ENCODE measurements at places on chromosomes 11 and 22.

- no peak for DNase-seq
Observed at GRCh38 chr11:96158126-96158525, 184.9 kb downstream of the MAML2 start.

GRCh38 chr22:37379085-37379484, 48.2 kb downstream of the ELFN2 start:
- DNase-seq = no peak

DNA sequence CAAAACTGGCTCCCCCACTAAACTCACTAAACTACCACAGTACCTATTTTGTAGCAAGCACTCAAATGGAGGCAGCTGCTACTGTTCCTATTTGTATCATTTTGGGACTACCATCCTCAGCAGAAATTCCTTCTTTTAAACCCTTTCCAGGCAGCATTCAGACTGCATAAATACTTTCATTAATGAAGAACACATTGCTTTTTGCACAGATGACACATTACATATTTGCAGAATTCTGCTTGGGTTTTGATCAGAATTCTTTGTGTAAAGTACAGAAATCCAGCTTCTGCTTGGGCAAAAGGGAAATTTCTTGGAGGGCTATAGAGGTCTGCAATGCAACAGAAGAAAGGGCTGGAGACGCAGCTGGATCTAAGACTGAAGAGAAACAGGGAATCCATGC, 24.2 kb downstream of the RBX1 start:
- no peak for DNase-seq

GRCh38 chr11:130945896-130946295, 29.6 kb upstream of the SNX19 start:
- DNase-seq = peak; percentile 1

GRCh38 chr11:72238492-72239312, 5.3 kb downstream of the PHOX2A start:
- no peak for DNase-seq

DNA sequence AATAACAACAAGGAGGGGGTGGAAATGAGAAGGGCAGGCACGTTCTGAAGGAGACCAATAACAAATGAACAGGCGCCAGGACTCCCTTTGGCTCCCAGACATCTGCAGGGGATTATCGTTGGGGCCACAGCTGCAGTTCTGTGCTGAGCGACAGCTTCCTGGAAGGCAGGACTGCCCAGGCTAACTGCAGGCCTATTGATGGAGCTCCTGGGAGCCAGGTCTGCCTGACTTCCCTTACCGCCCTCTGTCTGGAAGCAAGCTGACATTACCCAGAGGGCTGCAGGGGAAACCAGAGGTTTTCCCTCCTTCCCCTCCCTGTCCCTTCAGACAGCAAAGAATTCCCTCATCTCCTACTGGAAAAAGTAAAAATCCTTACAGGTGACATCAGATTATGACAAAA, 5.0 kb downstream of the DRD2 start:
- DNase-seq = no peak

GRCh38 chr11:106281455-106282173, 204.2 kb downstream of the AASDHPPT start:
- DNase-seq = no peak

- no peak for DNase-seq
Observed at GRCh38 chr11:71992136-71992730, 6.5 kb upstream of the IL18BP start.

DNA sequence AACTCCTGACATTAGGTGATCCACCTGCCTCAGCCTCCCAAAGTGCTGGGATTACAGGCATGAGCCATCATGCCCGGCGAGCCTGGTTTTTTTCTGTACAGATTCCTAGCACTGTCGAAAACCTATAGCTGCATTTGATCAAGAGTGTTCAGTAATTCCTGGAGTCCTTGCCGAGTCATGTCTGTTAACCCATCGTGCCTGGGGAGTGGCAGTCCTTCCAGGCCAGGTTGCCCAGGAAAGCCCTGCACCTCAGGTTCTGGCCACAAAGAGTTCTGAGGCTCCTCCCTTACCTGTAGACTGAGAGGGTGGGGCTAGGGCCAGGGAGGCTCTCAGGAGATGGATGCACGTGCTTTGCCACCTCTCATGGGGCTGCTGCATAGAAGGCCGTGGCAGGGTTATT, 17.0 kb downstream of the YDJC start:
- DNase-seq = no peak

DNA sequence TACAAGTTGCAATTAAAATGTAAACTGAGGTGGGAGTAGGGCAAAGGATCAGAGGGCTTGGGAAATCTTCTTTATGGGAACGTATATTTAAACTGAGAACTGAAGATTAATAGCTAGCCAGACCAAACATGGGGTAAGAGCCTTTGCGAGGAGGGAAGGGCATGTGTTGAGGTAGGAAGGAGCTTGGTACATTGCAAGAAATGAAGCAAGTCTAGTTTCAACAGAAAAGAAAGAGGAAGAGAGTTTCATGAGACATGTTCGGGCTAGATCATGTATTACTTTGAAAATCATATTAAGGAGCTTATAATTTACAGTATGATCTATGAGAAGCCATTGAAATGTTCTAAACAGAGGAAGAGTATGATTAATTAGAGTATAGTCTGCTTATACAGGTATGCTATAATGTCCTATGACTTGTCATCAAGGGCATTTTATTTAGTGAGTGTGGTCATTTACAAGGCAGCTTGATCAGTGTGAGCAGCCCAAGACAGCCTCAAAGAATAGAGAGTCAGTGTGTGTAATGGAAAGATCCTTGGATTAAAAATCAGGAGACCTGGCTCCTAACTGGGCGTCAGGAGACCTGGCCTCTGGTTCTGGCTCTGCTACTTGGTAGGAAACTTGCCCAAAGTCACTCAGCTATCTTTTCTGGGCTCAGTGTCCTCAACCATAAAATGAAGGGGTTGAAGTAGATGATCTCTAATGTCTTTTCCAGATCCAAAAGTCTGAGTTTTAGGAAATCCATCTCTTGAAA, 10.9 kb downstream of the GAS2 start:
- DNase-seq = no peak

- DNase-seq = no peak
Observed at GRCh38 chr11:77823775-77824174, 2.8 kb downstream of the AAMDC start.

- DNase-seq = no peak
Observed at GRCh38 chr11:130580372-130580771, 131.9 kb downstream of the ADAMTS15 start.

DNA sequence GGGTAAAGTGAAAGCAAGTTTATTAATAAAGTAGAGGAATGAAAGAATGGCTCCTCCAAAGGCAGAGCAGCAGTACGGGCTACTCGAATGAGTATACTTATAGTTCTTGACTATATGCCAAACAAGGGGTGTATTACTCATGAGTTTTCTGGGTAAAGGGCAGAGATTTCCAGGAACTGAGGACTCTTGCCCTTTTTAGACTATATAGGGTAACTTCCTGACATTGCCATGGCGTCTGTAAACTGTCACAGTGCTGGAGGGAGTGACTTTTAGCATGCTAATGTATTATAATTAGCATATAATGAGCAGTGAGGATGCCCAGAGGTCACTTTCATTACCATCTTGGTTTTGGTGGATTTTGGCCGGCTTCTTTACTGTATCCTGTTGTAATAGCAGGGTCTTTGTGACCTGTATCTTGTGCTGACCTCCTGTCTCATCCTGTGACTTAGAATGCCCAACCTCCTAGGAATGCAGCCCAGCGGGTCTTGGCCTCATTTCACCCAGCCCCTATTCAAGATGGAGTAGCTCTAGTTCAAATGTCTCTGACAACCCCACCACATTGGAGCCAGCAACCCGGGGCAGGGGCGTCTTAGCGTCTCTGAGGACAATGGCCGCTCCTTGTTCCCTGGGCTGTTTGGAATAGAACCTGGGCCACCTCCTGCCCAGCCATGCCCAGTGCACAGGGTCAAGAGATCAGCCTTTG, 34.9 kb upstream of the CD82 start:
- no peak for DNase-seq

- DNase-seq = no peak
Observed at GRCh38 chr11:16099343-16099900, 256.9 kb downstream of the SOX6 start.

DNA sequence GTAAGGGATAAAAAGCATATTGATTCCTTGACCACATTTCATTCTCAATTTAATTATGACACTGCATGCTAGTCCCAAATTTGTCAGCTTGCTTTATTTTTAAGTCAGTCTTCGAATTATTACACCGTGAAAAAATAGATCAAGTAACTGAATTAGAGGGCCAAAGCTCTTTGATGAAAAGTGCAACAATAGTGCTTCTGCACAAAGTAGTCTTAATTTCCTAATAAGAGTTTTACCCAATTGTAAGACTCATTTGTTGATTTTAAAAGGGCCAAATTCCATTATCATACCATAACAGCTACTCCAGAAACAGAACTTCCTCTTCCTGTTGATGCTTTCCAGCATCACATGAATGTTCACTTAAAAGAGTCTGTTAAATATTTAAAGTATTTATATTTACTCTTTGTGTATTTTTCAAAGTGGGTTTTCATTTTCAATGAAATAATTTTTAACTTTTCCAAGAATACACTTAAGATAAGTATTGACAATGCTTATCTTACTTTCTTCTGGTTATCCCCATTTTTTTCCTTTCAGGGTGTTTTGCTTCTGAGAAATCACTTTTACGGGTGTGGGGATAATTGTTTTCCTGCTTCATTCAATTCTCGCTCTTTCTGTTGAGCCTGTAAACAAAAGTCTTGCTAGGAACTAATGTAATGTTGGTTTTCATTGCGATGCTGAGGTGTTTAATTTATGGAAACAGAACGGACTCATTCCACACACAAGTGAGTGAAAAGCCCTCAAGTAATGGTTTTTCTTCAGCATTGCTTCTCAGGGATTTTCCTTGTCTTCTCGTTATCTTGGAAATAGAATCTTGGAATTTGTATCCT, 2.1 kb downstream of the ARHGEF12 start:
- no peak for DNase-seq

DNA sequence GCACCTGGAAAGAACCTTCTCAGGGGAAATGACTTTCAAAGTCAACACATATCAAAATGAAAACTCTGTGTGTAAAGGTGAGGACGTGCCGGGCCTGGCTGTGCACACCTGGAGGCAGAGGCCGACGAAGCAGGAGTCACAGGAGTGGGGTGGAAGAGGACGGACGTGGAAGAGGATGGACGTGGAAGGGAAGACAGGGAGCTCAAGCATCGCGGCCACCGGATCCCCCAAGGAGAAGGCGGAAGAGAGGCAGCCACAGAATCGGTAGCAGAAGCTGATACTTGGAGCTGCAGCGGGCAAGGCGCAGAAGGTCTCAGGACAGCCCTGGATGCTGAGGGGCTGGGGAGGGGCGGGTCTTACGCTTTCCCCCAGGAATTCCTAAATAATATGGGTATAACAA, 519.8 kb downstream of the BRD1 start:
- no peak for DNase-seq

- no peak for DNase-seq
Observed at GRCh38 chr11:118290923-118291322, 13.6 kb upstream of the CD3E start.

DNA sequence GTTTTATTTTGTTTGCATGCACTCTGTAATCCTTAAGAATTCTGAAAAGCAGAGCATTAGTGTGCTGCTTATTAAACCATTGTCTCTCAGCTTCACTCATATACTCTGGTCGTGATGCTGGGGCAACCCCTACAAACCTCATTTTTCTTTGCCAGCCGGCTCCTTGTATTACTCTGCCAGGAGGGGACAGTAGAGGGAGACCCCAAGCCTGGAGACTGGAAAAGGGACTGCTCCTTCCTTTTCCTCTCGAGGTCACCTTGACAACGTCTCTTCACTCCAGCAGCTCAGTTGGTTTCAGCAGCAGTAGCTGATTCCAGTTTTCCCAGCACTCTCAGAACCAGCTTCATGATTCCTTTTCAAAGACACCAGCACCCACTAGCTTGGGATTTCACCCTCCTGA, 2.8 kb upstream of the JHY start:
- no peak for DNase-seq

- DNase-seq = no peak
Observed at GRCh38 chr11:104898685-104899013, 389 bp upstream of the CASP12 start.

DNA sequence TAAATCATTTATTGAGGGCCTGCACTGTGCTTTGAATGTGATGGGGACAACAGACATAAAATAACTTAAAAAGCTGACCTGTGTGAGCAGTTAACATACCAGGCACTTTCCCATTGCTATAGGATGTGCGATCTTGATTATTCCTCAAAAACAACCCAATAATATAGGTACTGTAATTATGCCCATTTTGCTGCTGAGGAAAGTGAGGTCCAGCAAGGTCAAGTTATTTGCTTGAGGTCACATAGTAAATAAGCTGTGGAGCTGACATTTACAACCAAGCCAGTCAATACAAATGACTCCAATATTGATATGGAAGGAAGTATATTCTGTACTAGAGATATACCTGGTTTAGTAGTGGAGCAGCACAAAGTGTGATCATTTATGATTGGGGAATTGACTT, 96.2 kb downstream of the TEAD1 start:
- DNase-seq = no peak

DNA sequence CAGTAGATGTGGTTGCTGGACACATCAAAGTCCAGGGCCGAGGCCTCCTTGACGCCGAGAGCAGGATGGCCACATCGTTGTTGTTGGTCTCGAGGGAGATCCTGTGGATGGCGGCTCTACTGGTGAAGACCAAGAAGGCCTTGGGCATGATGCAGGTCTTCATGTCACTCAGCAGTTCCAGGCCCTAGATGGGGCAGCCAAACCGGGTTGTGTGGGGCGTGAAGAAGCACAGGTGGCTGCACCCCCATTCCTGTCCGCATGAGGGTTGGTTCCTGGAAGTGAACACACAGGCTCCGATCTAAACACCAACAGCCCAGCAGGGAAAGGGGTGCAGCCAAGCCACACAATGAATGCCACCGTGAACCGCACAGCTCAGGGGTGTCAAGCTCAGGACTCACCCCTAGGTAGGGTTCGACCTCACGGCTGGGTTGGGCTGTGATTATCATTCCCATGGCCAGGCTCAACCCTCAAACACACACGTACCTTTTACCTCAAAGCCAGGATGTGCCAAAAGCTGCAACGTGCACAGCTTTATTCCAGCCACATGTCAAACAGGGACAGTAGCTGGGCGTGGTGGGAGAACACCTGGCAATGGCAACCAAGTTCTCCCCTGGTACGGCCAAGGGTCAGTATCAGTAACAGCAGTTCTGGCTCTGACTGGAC, 132.3 kb downstream of the CRYBB2 start:
- no peak for DNase-seq

DNA sequence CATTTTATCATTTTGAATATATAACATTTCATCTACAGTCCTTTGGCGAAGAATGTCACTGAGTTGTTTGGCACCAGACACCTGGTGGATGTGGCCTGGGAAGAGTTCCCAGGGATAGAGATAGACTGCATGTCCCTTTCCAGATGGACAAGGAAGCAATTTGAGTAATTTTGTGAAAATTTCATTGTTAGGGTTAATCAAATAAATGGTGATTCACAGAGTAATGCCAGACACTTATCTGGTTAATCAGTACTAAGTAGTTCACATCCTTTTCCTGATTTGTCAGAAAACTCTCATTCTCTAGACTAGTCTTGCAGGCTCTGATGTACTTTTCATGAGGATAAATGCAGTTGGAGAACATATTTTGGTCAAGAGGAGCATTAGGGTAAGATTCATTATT, 41.6 kb downstream of the NAALAD2 start:
- DNase-seq = no peak

Data from GOT3 (cell line).